ENCODE measurements at places on chromosomes 7 and 10. TPM values are rescaled to one million over a fixed set of nuclear protein-coding genes. Genes with fewer than 3 reads are reported as not detected.

CRHR2 gene
- total RNA-seq: not detected

TEX47 gene
- not detected for total RNA-seq

AFAP1L2 gene
- total RNA-seq: 0.26 TPM

NEBL gene
- total RNA-seq: 0.16 TPM

SPDYE2 gene
- total RNA-seq: not detected

RADIL gene
- 0.26 TPM for total RNA-seq
